Vagina (tissue), 2 donors: ENCODE measurements at places on chromosomes 12 and 14. TPM values are rescaled to one million over a fixed set of nuclear protein-coding genes. Genes with fewer than 3 reads are reported as not detected.

SRRM4 gene
- total RNA-seq = under 0.01 TPM

NRL gene
- 1.2 TPM for total RNA-seq

CLEC9A gene
- not detected for total RNA-seq

NGB gene
- total RNA-seq = 1.7 TPM

CLEC6A gene
- not detected for total RNA-seq

RACGAP1 gene
- total RNA-seq = 19.2 TPM

TROAP gene
- total RNA-seq = 4.9 TPM

PLEKHH1 gene
- 2.5 TPM for total RNA-seq

DNA sequence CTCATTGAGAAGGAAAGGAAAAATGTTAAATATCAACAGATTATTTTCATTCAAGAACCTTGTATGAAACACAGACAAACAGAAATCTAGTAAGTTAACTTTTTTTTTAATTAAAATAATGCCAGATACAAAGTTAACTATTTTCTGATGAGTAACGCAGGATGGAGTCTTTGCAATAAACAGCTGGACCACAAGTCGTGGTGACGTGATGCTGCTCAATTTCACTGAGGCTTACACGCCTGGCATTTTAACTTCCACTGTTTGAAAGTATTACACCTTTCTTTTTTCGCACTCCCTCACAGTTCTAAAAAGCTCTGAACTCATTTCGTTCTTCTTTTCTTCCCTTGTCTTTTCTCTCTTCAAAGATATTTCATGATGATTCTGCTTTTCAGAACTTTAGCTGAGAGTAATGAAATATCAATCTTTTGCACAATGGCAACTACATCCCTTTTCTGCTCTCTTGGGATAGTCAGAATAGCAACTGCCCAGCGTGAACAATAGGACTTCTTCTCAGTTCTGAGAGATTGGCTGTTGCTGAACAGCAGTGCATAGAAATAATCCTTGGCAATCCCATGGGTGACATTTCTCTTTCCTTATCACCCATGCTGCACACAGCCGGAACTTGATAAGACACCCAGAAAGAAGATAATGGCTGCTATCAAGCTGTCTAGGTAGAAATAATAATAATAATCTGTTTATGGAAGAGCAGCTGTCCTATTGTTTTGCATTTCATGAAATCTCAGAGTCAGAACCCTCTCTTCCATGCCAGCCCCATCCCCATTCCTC is 160.5 kb downstream of the BTG1 start:
- H3K27me3 ChIP-seq = no peaks in the 10 kb centered on the region
- H3K4me1 ChIP-seq = no peaks in the 10 kb centered on the region
- H3K4me3 ChIP-seq = no peak overlapping the region
- no peak overlapping the region for H3K27ac ChIP-seq
- no peak for DNase-seq

GRCh38 chr14:49755378-49755777 is 12.6 kb upstream of the KLHDC2 start:
- no peak overlapping the region for H3K4me3 ChIP-seq
- DNase-seq = no peak
- no peak overlapping the region for H3K27ac ChIP-seq
- H3K27me3 ChIP-seq = no peaks in the 10 kb centered on the region

- DNase-seq = no peak
- H3K4me1 ChIP-seq = peaks cover 13% of the 10 kb centered on the region
- no peaks in the 10 kb centered on the region for H3K27me3 ChIP-seq
- H3K4me3 ChIP-seq = peak overlapping the region; percentile 36
- no peaks in the 10 kb centered on the region for H3K36me3 ChIP-seq
- H3K27ac ChIP-seq = peak overlapping the region; percentile 77
Observed at GRCh38 chr12:130916241-130916911, 37.3 kb upstream of the ADGRD1 start.

GRCh38 chr12:49342914-49343731 is 3.6 kb upstream of the DNAJC22 start:
- peak; percentile 86 for DNase-seq
- H3K36me3 ChIP-seq = no peaks in the 10 kb centered on the region
- H3K27ac ChIP-seq = no peak overlapping the region

DNA sequence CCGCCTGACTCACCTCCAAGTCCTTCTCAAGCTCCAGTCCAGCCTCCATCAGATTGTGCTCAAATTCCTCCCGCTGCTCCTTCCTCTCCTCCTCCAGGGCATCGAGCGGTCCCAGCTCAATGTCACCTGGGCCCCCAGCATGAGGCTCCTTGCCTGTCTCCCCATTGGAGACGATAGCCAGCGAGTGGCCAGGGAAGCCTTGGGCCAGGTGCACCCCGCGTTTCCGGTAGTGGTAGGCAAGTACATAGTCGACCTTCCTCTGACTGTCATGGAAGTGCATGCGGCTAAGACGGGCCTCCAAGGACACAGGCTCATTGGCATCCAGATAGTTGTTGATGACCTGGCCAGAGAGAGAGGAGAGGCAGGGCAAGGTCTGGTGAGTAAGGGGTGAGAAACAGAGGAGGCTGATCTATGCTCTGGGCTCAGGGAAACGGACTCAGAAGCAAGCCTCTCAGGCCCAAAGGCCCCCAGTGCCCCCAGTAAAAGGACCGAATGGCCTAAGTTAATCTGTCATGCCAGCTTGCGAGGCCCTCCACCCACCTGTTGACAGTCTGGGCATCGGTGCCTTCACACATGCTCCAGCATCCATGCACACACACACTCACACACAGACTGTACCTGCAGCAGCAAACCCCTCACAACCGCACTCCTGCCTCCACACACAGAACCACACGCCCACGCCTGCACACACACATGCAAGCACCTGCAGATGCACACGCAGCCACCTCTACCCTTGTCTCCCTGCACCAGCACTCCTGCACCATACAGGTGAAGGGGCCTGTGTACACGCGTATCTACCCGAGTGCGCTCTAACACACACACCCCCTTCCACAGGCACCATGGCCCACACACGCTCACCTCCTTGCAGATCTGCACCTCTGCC is 23.8 kb downstream of the ANO2 start:
- no peaks in the 10 kb centered on the region for H3K36me3 ChIP-seq
- DNase-seq = no peak
- no peaks in the 10 kb centered on the region for H3K27me3 ChIP-seq
- H3K4me3 ChIP-seq = no peak overlapping the region

GRCh38 chr14:64778104-64778754 is 74.0 kb downstream of the PLEKHG3 start:
- no peak for DNase-seq
- H3K27me3 ChIP-seq = no peaks in the 10 kb centered on the region
- H3K36me3 ChIP-seq = no peaks in the 10 kb centered on the region
- H3K4me3 ChIP-seq = no peak overlapping the region

DNA sequence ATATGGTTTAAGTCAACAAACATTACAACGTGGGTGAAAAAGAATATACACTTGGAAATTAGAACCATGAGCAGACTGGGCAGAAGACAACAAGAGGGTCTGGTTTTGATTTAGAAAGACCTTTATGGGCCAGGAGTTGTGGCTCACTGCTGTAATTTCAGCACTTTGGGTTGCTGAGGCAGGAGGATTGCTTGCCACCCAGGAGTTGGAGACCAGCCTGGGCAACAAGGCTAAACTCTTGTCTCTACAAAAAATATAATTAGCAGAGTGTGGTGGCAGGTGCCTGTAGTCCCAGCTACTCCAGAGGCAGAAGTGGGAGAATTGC is 2.7 kb upstream of the NFKBIA start:
- no peaks in the 10 kb centered on the region for H3K27me3 ChIP-seq
- no peak overlapping the region for H3K4me3 ChIP-seq
- DNase-seq = no peak
- H3K36me3 ChIP-seq = peaks cover 13% of the 10 kb centered on the region

DNA sequence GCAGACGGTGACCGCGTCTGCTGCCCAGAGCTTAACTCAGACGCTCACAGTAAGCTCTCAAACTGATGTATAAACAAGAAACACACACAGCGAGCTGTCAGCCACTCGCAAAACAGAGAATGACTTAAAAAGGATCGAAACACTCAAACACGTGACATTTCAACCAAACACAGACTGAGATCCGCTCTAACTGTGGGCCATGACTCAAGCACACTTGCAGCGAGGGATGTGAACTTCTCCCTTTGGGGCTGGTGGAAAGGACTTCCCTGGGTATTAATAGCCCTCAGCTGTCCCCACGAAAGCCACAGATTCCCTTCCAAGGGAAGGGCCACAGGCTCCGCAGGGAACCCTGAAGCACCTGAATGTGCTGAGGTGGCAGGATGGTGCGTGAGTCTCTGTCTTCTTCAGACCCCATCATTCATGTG is 29.1 kb downstream of the CCDC88C start:
- no peak overlapping the region for H3K27ac ChIP-seq
- no peak overlapping the region for H3K4me3 ChIP-seq
- H3K36me3 ChIP-seq = no peaks in the 10 kb centered on the region
- no peak for DNase-seq

GRCh38 chr14:42965512-42965911 is 1358.8 kb downstream of the LRFN5 start:
- H3K4me1 ChIP-seq = no peaks in the 10 kb centered on the region
- H3K27ac ChIP-seq = no peak overlapping the region
- no peaks in the 10 kb centered on the region for H3K27me3 ChIP-seq
- H3K4me3 ChIP-seq = no peak overlapping the region

DNA sequence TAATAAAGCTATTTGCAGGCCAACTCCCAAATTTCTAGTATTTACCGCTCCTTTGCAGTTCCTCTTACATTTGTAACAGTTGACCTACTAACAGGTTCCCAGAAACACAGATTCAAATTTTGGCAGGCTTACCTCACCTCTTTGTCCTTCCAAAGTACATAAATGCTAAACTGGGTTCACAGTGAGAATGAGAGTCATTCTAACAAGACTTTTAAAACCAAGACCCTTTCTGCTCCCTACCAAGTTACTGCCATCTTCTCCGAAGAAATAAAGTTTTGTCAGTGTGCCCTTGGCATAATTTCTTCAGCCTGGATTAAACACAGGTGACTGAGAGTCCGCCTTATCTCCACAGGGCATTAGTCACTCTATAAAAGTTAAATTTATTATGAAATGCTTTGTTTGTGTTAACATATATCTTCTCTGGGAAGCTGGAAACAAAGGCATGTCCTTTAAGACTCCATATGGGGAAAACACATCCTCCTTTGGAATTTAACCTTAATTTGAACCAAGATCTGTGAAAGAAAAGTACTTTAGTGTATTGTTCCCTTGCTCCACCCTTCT is 28.2 kb downstream of the FOXA1 start:
- H3K4me3 ChIP-seq = no peak overlapping the region
- no peak for DNase-seq
- H3K4me1 ChIP-seq = no peaks in the 10 kb centered on the region

- no peaks in the 10 kb centered on the region for H3K27me3 ChIP-seq
- no peak overlapping the region for H3K27ac ChIP-seq
- no peak for DNase-seq
Observed at GRCh38 chr12:3803865-3804472, 51.1 kb upstream of the CRACR2A start.
